Activated naive CD4-positive, alpha-beta T cell treated with anti-CD3 and anti-CD28 coated beads for 36 hours (primary cell): ENCODE measurements at places on chromosomes 2 and 18. TPM values are rescaled to one million over a fixed set of nuclear protein-coding genes. Genes with fewer than 3 reads are reported as not detected.

The CD28 gene
- total RNA-seq: 165 TPM

GRCh38 chr2:26970928-26971627, 641 bp downstream of the MAPRE3 start:
- DNase-seq: peak; percentile 11

- DNase-seq: no peak
These were observed 506.5 kb upstream of the NRP2 start for GRCh38 chr2:205175831-205176230.

- DNase-seq: peak; percentile 28
These were observed 36.2 kb downstream of the THADA start for GRCh38 chr2:43559391-43560230.

The ASPRV1 gene
- total RNA-seq: 0.41 TPM

The RBM44 gene
- 0.84 TPM for total RNA-seq

- no peak for DNase-seq
These were observed 236.6 kb downstream of the GLI2 start for GRCh38 chr2:120972286-120972685.

The DLX1 gene
- total RNA-seq: not detected

- peak; percentile 25 for DNase-seq
These were observed 61.6 kb downstream of the AAK1 start for GRCh38 chr2:69581774-69582581.

DNA sequence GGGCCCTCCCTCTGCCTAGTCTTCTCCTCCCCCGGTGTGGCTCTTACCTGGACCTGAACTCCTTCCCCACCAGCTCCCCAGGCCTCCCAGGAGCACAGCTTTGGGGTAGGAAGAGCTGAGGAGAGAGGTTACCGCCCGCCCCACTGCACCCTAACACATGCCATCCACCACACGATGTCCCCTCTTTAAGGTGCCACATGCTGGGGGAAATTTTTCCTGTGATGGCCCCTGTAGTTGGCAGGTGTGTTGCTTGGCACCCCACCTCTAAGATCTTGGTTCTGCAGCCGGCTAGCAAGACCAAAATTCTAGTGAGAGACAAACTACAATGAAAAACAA, 6.9 kb upstream of the TEX261 start:
- DNase-seq: no peak

DNA sequence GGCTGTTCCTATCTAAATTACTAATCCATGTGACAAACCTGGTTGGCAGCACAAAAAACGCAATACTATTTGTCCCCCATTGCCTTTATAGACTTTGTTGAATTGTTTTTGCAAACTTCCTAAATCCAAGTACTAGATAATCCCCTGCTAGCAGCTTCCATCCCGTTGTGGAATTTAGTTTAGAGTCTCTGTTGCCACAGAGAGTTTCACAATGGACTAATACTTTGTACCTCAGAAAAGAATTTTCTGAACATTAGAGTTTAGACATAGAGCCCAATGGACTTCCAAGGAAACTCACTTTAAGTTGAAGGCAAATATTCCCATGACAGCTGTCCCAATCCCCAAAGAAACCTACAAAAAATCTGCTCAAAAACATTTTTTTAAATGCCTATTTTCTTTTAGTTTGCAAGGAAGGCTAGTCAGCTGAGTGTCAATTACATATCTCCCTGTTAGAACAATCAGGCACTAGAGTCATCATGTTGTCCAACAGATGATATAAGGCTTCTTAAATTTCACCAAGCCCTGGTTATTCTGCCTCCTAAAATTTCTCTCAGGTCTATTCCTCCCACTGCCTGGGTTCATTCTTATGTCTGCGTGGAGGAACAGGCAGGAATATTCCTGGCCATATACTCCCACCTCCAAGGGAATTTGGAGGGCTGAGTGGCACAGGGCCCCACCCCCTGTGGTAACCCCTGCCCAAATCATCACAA, 27.2 kb downstream of the RNF152 start:
- DNase-seq: no peak

DNA sequence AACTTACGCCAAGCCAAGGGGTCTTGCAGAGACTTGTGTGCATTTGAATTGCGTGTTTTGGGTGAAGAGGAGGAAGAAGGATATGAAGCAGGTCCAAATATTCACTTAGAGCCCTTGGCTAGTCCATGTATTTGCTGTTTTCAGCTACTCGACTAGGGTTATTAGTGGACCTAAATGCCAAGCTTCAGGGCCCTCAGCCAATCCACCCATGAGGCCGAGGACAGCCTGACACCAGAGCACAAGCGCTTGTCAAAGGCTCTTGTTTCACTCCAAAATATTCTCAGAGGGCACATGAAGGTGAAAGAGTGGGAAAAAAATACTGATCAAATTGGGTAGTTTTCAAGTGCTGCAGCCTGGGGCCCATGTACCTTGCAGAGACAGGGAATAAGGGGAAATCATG, 174.8 kb upstream of the ACAA2 start:
- DNase-seq: no peak

DNA sequence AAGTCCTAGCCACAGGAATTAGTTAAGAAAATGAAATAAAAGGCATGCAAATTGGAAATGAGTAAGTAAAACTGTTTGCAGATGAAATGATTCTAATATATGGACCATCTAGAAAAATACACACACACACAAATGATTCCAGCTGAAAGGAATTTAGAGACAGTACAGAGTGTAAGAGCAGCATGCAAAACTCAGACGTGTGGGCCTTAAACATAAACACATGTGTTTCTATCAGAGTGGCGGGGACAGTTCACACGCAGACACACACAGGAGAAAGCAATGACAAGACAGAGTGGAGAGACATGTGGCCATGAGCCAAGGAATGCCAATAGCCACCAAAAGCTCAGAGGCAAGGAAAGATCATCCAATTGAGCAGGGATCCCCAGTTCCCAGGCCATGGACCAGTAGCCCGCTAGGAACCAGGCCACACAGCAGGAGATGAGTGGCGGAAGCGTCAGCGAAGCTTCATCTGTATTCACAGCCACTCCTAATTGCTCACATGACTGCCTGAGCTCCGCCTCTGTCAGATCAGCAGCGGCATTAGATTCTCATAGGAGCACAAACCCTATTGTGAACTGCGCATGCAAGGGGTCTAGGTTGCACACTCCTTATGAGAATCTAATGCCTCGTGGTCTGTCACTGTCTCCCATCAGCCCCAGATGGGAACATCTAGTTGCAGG, 155.4 kb downstream of the ARL4C start:
- no peak for DNase-seq

DNA sequence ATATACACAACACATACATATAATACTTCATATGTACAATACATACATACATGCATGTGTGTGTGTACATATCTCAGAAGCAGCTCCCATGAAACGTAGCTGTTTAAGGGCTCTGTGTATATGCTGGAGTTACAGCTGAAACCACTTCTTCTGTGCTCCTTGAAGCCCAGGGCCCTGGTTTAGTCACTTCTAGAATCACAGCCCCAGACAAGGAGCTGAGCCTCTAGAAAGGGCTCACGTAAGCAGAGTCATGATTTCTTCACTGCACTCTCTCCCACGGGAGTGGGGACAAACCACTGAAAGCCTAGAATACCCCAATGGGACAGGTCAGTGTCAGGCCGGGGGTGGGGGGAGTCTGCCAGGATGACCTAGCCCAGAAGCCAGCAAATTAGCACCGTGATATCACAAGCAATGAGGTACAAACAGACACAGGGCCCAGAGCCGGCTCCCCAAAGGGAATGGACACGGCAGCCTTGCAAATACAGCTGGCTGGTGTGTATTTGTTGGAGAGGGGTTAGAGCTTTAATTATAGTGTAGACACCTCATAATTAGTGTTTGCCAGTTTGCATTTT, 90.3 kb downstream of the C1QL2 start:
- DNase-seq: no peak

GRCh38 chr2:220687231-220687843, 884.8 kb downstream of the EPHA4 start:
- peak; percentile 72 for DNase-seq

- DNase-seq: no peak
These were observed 122.1 kb downstream of the ACOXL start for GRCh38 chr2:110854355-110855081.

- DNase-seq: no peak
These were observed 444.0 kb upstream of the LRRTM1 start for GRCh38 chr2:80748592-80748991.

DNA sequence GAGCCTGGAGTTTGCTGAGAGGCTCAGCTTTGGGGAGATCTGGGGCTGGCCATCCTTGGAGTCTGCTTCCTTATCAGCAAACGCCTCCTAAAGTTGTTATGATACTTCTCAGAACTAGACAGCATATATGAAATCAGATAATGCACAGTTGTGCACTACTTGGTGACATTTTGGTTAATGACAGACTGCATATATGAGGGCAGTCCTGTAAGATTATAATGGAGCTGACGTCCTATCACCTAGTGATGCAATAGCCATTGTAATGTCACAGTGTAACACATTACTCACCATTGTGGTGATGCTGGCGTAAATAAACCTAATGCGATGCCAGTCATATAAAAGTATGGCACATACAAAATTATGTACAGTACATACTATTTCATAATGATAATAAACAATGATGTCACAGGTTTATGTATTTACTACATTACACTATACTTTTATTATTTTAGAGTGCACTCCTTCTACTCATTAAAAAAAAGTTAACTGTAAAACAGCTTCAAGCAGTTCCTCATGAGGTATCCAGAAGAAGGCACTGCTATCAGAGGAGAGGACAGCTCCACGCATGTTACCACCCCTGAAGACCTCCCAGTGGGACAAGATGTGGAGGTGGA, 298.1 kb upstream of the REV1 start:
- no peak for DNase-seq

- DNase-seq: no peak
These were observed 132.4 kb downstream of the TXNL1 start for GRCh38 chr18:56505971-56506370.

- no peak for DNase-seq
These were observed 48.2 kb upstream of the FAM136A start for GRCh38 chr2:70349921-70350685.

GRCh38 chr2:63054841-63055225, 4.2 kb downstream of the OTX1 start:
- peak; percentile 7 for DNase-seq

DNA sequence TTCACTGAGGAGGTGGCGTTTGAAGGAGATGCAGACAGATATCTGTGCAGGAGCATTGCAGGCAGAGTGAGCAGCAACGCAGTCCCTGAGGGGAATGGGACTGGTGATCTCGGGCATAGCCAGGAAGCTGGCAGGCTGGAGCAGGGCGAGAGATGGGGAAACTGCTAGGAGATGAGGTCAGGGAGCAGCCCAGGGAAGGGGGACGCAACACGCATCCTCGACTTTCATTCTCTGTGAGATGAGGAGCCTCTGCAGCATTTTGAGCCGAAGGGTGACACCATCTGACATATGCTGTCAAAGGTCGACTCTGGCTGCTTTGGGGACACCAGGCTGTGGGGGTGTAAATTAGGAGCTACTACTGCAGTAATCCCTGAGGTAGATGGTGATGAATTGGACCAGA, 4.3 kb upstream of the CHRNA1 start:
- DNase-seq: no peak

- DNase-seq: no peak
These were observed 434.7 kb downstream of the EPHA4 start for GRCh38 chr2:221137385-221137784.

The SLC16A14 gene
- 1.1 TPM for total RNA-seq

The CCDC148 gene
- not detected for total RNA-seq

The COL3A1 gene
- total RNA-seq: not detected

DNA sequence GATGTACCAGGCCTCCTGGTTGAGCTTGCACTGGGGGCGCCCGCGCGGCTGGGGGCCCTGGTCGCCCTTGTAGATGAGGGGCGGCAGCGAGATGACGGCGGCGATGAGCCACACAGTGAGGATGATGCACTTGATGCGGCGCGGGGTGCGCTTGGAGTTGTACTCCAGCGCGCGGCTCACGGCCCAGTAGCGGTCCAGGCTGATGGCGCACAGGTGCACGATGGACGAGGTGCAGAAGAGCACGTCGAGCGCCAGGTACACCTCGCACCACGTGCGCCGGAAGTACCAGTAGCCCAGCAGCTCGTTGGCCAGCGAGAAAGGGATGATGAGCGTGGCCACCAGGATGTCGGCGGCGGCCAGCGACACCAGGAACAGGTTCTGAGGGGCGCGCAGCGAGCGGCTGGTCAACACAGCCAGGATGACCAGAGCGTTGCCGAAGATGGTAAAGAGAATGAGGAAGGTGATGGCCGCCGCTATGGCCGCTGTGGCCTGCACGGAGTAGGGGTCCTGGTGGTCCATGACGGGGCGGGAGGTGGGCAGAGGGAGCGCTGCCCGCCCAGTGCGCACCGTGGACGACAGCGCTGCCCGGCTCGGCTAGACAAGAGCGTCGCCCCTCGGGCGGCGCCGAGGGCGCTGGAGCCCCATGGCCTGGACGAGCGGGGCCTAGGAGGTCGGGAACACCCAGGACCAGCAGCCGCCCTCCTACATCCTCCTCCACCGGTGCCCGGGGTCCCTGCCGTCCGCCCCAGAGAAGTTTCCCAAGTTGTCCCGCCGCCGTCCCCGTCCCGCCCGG, 544 bp downstream of the ADRA2B start:
- DNase-seq: no peak

DNA sequence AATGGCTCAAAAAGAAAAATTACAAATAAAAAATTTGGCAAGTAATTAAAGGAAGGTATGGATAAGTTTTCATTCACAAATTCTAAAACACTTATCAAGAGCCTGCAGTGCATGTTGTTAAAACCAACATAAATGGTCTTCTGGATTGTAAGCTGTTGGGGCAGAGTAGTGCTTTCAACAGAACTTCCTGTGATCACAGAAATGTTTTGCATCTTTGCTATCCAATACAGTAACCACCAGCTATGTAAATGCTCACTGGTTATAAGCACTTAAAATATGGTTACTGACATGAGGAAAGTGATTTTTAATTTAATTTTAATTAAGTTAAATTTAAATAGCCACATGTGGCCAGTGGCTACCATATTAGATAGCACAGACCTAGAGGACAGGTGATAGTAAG, 133.1 kb downstream of the NBAS start:
- no peak for DNase-seq

The SEMA4C gene
- 8.5 TPM for total RNA-seq

- DNase-seq: no peak
These were observed 574.3 kb upstream of the NXPH2 start for GRCh38 chr2:139354518-139354917.

The TPO gene
- not detected for total RNA-seq

DNA sequence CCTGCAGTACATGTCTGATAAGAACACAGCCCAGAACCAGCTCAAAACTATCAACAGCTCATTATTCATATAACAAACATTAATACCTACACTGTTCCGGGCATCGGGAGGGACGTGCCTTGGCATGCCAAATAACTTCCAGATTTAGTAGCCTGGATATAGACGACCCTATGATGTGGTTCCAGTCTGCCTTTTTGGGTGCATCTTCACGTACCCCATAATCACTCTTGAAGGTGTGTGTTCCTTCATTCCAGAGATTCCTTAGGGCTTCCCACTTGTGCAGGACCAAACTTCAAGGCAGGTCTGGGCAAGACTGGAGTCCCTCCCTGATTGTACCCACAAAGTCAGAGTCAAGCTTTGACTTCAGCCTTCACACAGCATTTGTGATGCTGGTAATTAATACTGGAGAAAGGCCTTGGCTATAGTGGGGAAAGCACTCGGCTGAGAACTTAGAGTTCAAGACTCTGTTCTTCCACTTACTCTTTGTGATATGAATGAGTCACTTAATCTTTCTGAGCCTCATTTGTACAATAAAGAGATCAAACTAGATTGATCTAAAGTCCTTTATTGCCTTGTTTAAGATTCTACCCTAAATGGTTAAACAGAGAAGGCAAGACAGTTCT, 27.7 kb upstream of the SPATS2L start:
- no peak for DNase-seq

GRCh38 chr2:222410534-222410933, 13.8 kb upstream of the SGPP2 start:
- no peak for DNase-seq

The GCKR gene
- total RNA-seq: not detected
